Spinal cord (tissue), 10 donors: ENCODE measurements at places on chromosomes 11 and 22. TPM values are rescaled to one million over a fixed set of nuclear protein-coding genes. Genes with fewer than 3 reads are reported as not detected.
A peak's percentile ranks its signal among the peaks of the same experiment; 100 is the strongest.

Gene SLC35C1
- total RNA-seq: 6.0 TPM

Gene OR4D10
- not detected for total RNA-seq

Gene TECTA
- total RNA-seq: 2.1 TPM

Gene UBQLN3
- 0.10 TPM for total RNA-seq

Gene MTFP1
- 2.1 TPM for total RNA-seq

Gene SPON1
- total RNA-seq: 87.4 TPM

Gene LRRN4CL
- total RNA-seq: 15.0 TPM

Gene TBX1
- total RNA-seq: not detected

Gene PHLDA2
- 0.88 TPM for total RNA-seq

Gene C22orf39
- 48.0 TPM for total RNA-seq

Gene LINC01488
- not detected for total RNA-seq

Gene MS4A3
- 29.5 TPM for total RNA-seq

DNA sequence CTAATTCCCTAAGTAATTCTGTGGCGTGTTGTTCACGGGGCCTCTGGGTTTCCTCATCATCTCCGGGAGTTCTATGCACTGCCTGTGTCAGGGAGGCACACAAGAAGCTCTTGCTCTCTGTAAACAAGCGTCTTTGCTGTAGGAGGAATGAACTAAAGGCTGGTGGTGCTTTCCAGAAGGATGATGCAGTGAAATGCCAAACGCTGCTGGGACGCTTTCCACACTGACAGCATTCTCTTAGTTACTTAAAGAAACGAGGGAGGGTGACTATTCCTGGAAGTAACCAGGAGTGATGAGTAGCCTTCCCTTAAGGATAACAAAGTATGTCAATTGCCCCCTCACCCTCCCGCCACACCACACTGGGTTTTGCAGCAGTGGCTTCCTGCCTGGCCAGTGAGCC is 38.5 kb upstream of the NUP50 start:
- DNase-seq: peak; percentile 26

DNA sequence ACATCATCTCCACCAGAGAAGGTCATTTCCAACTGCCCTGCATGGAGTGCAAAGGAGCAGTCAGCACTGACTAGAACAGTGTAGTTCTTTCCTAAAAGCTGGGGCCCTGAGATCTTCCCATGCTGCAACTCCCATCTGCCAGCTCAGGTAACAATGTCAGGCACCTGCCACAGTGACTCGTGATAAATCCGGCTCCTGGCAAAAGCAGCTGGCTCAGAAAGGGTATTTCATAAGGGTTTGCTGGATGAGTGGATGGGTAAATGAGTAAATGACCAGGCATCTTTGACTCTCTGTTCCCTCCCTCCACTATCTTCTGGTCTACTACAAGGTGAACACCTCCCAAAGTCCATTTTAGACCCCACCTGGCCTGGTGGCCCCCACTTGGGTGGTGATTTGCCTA is 403.6 kb downstream of the NXPE2 start:
- DNase-seq: no peak

DNA sequence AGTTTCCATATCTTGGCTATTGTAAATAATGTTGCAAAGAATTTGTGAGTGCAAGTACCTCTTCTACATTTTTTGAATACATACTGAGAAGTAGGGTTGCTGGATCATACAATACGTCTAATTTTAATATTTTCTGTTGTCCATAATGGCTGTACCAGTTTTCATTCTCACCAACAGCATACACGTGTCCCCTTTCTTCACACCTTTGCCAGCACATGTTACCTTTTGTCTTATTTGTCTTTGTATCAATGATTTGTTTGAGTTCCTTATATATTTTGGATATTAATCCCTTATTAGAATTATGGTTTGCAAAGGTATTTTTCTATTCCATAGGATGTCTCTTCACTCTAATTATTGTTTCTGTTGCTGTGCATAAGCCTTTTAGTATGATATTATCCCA is 904.3 kb downstream of the METTL15 start:
- no peak for DNase-seq

GRCh38 chr11:48093795-48094642 is 113.7 kb downstream of the PTPRJ start:
- peak; percentile 88 for DNase-seq

DNA sequence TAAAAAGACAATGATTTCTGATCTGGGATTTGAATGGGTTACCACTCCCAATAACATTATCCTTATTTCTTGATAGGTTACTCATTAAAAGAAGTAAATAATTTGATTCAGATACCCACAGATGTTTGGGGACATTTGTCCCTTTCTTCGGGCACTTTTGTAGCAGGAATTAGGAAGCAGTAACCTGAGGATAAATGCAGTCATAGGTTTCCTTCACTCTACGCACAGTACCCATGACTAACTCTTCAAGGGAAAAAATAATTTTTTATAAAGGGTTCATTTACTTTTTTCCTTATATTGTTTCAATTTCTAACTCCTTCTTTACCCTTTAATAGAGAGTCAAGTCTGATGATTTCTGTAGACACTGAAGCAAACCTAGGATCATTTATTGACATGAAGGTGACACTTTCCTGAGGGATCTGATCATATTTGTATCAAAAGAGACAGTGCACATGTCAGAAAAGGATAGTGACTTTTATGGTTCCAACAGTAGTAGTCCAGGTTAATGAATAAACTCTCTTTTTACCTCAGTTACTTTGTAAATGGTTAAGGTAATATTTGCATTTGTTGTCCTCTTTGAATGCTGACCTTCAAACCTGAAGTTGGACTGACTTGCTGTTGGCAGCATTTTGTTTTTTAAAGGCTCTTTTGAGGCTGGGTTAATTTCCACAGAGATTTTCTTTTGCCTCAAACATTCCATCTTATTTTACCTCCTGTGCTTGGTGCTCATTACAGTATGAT is 1072.0 kb downstream of the LRRC4C start:
- no peak for DNase-seq

GRCh38 chr22:26066534-26066933 is 102.7 kb upstream of the SEZ6L start:
- peak; percentile 38 for DNase-seq

DNA sequence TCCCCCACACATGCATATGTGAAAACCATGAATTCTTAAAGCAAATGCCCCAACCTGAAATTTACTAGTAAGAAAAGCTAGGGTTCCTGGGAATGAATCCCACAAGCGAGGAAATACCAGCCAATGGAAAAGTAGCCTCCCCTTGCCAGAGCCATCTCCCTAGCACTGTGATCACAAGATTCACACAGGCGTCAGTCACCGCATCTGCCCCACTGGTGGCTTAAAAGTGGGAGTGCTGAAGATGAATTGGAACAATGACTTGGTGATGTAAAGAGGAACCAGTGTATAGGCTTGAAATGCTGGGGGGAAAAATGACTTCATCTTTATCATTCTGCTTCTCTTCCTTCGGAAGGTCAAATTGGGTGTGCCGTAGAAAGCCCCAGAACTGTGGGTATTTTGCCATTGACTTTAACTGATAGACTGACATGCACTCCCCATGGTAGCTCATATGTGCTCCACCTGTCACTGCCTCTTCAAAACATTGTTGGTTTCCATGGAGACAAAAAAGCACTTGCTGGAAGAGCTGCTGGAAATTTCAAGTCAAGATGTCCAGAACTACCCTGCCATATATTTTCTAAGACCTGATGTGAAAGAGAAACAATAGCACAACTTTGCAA is 19.2 kb upstream of the ASPHD2 start:
- DNase-seq: peak; percentile 83

DNA sequence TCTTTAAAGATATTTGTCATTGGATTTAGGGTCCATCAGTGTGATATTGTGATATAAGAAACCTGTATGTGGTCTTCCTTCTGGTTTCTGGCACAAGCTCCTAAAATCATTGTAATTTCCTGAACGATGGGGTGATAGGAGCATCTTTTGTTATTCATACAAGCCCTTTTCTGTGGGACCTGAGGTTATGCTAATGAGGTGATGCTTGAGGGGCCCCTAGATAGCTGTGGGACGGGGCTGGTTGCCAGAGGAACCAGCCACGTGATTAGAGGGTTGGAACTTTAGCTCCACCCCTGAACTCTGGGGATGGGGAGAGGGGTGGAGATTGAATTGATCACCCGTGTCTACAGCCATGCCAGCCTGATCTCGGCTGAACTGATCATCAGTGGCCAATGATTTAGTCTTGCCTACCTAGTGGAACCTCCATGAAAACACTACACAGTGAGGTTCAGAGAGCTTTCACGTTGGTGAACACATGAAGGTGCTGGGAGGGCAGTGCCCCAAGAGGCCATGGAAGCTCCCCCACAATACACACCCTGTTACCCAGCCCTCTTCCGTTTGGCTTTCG is 62.8 kb downstream of the BCR start:
- no peak for DNase-seq

GRCh38 chr22:50700387-50701075 is 27.9 kb downstream of the SHANK3 start:
- no peak for DNase-seq

DNA sequence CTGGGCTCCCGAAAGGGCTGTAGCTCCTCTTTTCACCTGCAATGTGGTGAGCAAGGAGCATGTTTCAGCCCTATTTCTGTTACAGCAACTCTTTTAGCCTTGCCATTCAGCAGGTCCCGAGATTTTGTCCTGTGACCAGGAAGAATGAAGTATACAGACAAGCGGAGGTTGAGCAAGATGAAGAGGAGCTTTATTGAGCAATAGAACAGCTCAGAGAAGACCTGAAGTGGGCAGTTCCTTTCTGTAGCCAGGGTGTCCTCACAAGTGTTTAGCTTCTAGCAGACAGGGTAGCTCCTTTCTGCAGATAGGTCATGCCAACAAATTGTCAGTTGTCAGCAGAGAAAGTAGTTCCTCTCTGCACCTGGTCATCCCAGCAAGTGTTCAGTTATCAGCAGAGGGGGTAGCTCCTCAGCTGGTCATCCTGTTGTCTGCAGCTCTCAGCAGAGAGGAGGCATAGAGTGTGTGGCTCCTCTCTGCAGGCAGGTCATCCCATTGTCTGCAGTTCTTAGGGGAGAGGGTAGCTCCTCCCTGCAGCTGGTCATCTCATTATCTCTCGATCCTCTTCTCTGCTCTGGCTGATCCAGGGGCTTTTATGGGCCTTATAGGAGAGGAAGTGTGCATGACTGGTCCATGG is 5.4 kb upstream of the OR56A4 start:
- no peak for DNase-seq

DNA sequence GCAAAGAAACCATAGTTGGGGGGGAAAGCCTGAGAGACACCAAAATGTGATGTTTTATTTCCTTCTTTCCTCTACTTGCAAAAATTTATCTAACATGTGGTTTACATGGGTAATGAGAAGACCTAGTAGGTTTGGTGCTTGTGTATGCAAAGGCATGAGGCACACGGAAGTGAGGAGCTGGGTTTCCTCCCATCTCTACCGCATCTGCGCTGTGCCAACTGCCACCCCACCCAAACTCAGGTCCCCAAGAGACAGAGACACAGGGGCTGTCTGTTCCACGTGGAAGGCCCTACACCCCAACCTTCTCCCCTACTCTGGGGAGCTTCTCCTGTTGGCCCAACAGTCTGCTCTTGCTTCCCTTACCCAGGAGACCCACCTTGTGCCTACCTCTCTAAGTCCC is 4.8 kb downstream of the RTL6 start:
- no peak for DNase-seq

DNA sequence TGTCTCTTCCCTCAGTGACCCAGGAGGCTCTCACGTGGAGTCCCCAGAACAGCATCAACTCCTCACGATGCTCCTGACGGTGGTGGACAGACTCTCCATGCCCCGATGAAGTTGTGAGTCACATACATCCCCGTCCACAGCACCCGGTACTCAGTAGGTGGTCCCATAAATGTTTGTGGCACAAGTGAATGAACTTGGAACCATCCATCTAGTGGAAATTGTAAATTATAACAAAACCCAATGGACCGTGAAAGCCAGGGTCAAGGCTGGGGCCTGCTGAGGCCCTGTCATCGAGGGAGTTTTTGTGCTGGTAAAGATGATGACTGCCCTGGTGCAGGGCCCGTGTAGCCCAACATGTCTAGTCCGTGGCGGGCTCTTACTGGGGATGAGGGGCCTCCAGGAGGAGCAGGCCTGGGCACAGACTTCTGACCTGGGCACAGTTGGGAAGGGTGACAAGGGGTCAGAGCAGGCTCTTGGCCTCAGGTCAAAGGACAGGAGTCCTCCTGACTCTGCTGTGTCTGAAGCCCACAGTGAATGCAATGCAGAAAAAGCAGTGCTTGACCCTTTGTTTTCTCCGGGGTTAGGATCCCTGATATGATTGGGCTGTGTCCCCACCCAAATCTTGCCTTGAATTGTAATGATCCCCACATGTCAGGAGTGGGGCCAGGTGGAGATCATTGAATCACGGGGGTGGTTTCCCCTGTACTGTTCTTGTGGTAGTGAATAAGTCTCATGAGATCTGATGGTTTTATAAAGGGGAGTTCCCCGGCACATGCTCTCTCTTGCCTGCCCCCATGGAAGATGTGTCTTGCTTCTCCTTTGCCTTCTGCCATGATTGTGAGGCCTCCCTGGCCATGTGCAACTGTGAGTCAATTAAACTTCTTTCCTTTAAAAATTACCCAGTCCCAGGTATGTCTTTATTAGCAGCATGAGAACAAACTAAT is 20.0 kb upstream of the SMIM38 start:
- no peak for DNase-seq

DNA sequence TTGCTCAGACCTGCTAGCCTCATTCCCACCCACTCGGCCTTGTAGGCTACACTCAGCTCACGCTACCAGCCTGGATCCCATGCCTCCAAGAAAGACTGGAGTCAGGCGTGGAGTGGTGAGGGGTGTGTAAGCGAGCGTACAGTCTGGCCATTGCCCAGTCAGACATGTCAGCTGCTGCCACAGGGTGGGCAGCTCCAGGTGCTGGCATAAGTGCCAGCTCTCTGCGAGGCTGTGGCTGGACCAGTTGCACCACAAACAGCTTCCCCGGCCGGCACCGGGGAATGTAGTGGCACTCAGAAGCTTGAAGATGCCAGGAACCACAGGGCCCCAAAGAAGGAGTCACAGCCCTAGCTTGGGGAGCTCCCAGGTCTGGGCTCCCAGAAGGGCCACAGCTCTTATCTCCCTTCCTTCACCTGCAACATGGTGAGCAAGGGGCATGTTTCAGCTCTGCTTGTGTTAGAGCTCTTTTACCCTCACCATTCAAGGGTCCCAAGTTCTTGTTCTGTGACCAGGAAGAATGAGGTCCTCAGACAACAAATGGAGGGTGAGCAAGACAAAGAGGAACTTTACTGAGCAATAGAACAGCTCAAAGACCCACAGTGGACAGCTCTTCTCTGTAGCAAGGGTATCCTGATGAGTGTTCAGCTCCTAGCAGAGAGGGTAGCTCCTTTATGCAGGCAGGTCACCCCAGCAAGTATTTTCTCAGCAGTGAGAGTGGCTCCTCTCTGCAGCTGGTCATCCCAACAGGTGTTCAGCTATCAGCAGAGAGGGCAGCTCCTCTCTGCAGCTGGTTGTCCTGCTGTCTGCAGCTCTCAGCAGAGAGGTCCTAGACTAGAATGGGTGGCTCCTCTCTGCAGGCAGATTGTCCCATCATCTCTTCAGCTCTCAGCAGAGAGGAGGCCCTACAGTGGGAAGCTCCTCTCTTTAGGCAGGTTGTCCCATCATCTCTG is 6.0 kb downstream of the SBF2 start:
- no peak for DNase-seq

DNA sequence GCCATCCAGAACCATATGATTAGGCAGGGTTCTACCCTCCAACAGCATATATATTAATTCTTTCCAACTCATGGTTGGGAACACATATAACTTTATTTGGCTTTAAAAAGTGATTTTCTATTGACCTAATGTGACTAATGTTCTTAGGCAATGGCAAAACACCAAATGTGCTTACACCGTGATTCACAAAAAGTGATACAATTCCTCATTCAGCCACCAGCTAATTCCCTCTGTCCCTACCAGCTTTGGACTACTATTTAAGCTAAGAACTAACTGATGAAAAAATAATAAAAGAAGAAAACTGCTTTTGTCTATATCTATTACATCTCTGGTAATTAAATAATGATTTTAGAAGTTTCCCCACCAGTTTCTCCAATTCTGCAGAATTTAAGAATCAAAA is 4.7 kb downstream of the CTSC start:
- no peak for DNase-seq
